Endothelial cell of coronary artery (primary cell): ENCODE measurements at places on chromosomes 12 and 14. TPM values are rescaled to one million over a fixed set of nuclear protein-coding genes. Genes with fewer than 3 reads are reported as not detected.

The KRT1 gene
- not detected in 2 replicates for total RNA-seq

The TTC6 gene
- 0.09 and 0.36 TPM in 2 replicates for total RNA-seq

The SPRYD4 gene
- total RNA-seq: 1.0 and 1.3 TPM in 2 replicates

The KRT2 gene
- total RNA-seq: not detected in 2 replicates

The INSM2 gene
- total RNA-seq: not detected in 2 replicates

The SRRM4 gene
- not detected in 2 replicates for total RNA-seq

The KRT7 gene
- total RNA-seq: 1,160 and 1,591 TPM in 2 replicates

The DPF3 gene
- 6.0 and 18.5 TPM in 2 replicates for total RNA-seq

The PIWIL1 gene
- not detected in 2 replicates for total RNA-seq

The SLCO1B3 gene
- not detected in 2 replicates for total RNA-seq

The MANSC1 gene
- 3.5 and 5.3 TPM in 2 replicates for total RNA-seq

The TMEM229B gene
- under 0.01 and 0.19 TPM in 2 replicates for total RNA-seq

The OR4E2 gene
- total RNA-seq: not detected in 2 replicates

The ACACB gene
- total RNA-seq: 0.66 and 1.3 TPM in 2 replicates

The CCDC197 gene
- not detected in 2 replicates for total RNA-seq

The MGP gene
- total RNA-seq: 65.4 and 192 TPM in 2 replicates

The MMP14 gene
- 236 and 368 TPM in 2 replicates for total RNA-seq

The PMCH gene
- 0.09 and 0.72 TPM in 2 replicates for total RNA-seq

The NTF3 gene
- 2.3 TPM in 1 of 2 replicates, not detected in the other for total RNA-seq

The TAC3 gene
- total RNA-seq: not detected in 2 replicates

The CHGA gene
- total RNA-seq: not detected in 2 replicates

The C2CD5 gene
- total RNA-seq: 14.3 and 18.8 TPM in 2 replicates

The OR6C2 gene
- not detected in 2 replicates for total RNA-seq

The RPS6KL1 gene
- 6.1 and 11.8 TPM in 2 replicates for total RNA-seq

The DACT1 gene
- total RNA-seq: 0.18 and 2.0 TPM in 2 replicates

The ANKRD33 gene
- total RNA-seq: under 0.01 and 0.09 TPM in 2 replicates

The IL26 gene
- total RNA-seq: not detected in 2 replicates

The FSCB gene
- not detected in 2 replicates for total RNA-seq

The PMEL gene
- 0.19 and 0.27 TPM in 2 replicates for total RNA-seq

The KRT6C gene
- not detected in 2 replicates for total RNA-seq

The CLEC4E gene
- not detected in 2 replicates for total RNA-seq

The MOK gene
- 2.6 and 10.1 TPM in 2 replicates for total RNA-seq

The CDCA3 gene
- total RNA-seq: 5.0 and 14.8 TPM in 2 replicates

The PTPRB gene
- 105 and 187 TPM in 2 replicates for total RNA-seq
